ENCODE measurements at places on chromosomes 7 and 10.
A peak's percentile ranks its signal among the peaks of the same experiment; 100 is the strongest.

DNA sequence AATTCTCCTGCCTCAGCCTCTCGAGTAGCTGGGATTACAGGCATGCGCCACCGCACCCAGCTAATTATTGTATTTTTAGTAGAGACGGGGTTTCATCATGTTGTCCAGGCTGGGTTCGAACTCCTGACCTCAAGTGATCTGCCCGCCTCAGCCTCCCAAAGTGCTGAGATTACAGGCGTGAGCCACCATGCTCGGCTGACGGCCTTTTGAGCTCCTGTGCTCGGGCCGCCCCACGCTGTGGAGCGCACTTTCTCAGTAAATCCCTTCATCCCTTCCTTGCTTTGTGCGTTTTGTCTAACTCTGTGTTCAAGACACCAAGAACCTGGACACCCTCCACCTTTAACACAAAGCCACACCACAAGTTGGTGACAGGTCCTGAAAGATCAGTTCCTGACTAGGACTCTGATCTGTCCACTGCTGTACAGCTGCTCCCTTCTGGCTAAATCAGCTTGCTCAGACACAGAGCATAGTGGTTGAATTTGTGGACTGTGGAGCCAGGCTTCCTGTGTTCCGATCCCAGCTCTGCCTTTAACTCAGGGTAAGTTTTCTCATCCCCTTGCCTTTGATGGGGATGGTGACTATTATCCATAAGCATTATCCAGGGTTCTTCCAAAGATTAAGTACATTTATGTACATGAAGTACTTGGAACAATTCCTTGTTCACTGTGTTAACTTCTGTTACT, 20.1 kb downstream of the CHST3 start:
- no peak for DNase-seq

DNA sequence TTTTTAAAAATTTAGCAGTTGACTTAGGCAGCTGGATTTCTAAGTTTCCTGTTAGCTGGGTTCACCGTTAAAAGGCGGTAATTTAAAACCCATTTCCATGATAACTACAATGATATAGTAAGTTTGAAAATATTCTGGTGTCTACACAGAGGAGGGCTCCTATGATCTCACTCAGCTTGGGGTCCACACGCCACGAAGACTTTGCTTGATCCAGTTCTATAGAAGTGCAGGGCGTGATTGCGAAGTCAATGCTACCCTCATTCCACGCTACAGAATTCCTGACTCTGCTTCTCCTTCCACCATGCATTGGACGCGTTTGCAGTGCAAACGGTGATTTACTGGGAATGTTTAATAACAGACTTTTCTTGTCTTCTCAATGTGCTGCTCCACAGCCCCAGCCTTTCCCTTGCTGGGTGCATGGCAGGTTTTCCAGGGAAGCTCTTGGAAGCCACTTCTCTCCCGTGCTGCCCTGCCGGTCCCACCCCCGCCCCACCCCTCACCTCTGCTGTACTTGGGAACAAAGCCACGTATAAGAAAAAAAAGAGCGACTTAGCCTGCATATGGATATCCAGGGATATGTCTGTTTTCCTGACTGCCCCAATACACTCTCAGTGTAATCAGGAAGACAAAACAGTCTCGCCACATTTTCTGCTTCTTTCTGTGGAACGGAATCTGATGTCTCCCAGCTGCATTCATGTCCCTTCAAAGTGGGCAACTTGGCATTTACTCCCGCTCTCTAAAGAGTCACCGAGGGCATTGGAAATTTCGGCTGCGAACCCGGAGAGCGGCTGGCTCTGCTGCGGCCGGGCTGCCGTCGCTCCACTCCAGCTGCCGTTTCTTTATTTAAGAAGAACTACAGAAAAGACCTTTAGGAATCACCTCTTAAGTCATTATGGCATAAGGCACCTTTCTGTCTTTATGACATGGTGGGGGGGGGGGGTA, 434.4 kb upstream of the MGMT start:
- no peak for DNase-seq

GRCh38 chr7:120662291-120662690, 195.7 kb downstream of the TSPAN12 start:
- DNase-seq = no peak

DNA sequence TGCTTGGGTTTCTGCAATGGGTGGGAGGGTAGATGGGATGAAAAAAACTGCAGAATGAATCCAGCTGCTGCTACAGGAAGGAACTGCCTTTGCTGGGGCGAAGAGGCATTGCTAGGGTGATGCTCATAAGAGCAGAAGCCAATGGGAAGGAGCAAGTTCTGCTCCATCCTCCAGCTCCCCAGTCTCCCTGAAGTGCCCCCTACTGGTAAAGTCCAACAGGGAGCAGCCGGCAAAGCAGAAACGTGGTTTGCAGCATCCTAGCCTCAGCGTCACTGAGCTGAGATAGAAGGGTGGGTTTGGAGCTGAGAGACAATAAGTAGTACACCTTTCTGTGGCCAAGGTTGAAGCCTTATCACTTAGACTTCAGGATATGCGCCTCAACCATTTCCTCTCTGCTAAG, 220.5 kb downstream of the CCSER2 start:
- DNase-seq = no peak

GRCh38 chr10:129207297-129207696, 259.7 kb upstream of the MGMT start:
- DNase-seq = no peak

DNA sequence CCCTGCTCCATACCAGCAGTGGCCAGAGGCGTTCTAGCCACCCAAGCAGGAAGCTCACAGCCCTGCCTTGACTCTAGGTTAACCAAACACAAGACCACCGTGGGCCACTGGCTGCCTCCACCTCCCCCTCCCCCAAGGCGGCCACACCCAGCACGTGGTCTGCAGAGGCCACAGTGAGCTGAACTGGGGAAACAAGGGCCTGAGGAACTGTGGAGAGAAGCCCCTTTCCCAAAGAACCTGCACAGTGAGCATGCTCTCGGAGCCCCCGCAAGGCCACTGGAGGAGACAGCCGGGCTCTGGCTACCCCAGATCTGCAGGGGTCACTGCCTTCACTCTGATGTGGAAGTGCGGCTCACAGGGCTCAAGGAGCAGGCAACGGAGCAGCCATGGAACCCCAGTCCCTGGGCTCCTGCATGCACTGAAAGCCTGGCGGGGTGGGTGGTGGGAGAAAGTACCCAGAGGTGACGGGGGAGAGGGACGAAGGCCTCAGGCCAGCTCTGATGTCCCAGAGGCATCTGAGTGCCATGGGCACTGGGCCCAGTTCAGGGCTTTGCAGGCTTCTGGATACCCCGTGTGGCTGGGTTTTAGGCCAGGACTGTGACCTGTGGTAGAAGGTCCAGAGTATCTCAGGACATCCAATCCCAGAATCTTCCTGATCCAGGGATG, 189.2 kb downstream of the EBF3 start:
- no peak for DNase-seq

DNA sequence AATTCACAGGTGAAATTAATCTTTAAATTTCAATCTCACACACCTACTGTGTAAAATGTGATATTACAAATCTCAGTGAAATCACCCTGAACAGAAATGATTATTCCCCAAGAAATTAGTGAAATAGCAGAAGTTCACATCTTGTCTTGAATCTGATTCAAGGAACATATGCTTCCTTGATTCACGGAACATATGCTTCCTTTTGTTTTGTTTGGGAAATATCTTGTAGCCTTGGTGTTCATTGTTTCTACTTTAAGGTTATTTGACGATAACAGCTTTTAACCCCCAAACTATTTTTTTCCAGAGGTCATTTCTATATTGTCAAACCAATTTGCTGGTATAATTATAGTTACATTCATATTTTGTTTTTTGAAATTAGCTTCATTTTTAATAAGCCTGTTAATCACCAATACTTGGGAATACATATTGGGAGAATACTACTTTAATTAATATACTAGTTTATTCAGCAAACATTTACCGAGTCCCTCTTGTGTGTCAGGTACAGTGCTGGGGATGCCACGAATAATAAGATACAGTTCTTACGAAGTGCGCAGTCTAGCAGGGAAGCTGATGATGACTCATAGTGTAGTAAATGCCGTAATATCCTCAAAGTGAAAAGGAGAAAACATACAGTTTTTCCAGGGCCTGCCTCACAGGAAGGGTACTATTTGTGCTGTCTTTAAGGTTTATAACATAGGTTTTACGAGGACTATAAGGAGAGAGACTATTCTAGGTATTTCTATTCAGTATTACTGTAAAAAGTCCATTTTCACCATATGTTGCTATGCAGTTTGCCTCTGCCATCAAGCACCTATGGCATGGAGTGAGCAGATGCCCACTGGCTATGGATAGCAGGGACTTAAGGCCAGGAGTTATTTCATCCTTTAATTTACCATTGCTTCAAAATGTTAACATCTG, 32.5 kb downstream of the PRKAR2B start:
- DNase-seq = no peak

GRCh38 chr10:27242951-27243551, 2.5 kb upstream of the ACBD5 start:
- peak; percentile 47 for DNase-seq

- no peak for DNase-seq
Observed at GRCh38 chr10:117531371-117532002, 11.1 kb upstream of the EMX2 start.

GRCh38 chr10:101940916-101941315, 97.3 kb upstream of the KCNIP2 start:
- no peak for DNase-seq

DNA sequence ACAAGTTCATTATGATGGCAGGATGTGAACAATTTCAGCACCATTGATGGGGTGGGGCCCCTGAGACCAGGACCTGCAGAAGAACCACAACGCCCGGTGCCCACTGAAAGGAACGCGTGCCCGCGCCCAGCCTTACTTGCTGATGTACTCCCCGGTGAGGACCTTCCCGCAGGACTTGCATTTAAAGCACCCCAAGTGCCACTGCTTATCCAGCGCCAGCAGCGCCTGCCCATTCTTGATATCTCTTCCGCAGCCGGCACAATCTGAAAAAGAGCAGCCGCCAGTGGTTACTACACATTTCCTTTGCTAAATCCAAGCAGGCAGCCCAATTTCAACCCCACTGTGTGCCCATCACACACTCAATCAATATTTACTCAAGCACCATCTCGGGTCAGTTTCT, 110.6 kb downstream of the ABLIM1 start:
- DNase-seq = no peak

GRCh38 chr10:554182-554848, 135.2 kb downstream of the DIP2C start:
- no peak for DNase-seq

GRCh38 chr10:23195846-23196600, 3.9 kb downstream of the PTF1A start:
- no peak for DNase-seq

DNA sequence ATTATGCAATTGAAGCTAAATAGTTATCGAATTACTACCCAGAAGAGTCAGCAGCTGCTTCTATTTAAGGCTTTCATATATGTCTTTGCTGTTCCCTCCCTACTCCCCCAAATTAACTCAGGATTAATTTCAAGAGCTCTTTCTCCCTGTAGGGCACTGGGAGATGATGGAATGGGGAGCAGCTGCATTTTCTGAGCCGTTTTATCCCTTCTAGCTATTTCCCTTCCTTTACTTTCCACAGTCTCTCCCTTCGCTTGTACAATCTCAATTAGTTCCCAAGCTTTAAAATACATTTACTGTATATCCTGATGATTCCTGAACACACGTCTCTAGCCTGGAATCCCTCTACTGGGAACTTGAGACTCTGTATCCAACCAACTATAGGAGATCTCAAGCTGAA, 19.8 kb upstream of the TSPAN12 start:
- DNase-seq = no peak

- no peak for DNase-seq
Observed at GRCh38 chr7:16094651-16095050, 326.7 kb downstream of the CRPPA start.

GRCh38 chr7:151875942-151876898, 695 bp downstream of the PRKAG2 start:
- DNase-seq = peak; percentile 52

DNA sequence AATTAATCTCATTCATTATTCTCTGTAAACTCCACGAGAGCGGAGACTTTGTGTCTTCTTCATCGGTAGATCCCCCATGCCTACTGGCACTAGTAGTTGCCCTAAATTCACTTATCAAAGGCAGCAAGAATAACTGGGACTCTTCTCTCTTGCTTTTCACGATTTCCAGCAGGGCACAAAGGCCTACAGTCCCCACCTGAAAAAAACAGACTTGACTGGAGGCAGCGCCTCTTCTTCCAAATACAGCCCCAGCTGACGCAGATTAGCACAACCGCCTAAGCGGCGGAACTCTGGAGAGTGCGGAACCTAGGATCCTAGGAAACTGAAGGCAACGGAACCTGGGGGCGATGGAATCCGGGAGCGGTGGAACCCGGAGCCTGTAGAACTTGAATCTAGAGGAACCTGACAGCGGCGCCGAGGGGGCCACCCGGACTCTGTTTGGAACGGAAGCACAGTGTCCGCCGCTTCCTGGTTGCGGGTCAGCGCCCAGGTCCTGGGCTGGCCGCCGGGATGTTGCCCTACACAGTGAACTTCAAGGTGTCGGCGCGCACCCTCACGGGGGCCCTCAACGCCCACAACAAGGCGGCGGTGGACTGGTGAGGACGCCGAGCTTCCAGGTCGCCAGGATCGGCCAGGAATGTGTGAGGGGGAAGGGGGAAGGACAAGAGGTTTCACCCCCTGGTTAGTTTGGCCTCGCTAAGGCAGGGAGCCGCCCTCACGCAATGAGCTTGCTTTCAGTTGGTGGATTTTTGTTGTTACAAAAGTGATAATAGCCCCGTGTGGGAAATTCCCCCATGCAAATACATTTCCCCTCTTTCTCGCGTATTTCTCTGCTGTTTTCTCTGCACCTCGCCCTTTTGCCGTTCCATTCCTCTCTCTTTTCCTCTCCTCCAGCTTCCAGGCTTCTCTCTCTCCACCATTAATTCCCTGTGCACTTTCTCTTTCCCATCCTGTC, at the start of gene WDR11:
Gene WDR11, plus strand, starts transcription at position 452 of the 955 bp plus-strand sequence. Its CDS starts 59 bp downstream, at position 511.
- peak; percentile 41 for DNase-seq

DNA sequence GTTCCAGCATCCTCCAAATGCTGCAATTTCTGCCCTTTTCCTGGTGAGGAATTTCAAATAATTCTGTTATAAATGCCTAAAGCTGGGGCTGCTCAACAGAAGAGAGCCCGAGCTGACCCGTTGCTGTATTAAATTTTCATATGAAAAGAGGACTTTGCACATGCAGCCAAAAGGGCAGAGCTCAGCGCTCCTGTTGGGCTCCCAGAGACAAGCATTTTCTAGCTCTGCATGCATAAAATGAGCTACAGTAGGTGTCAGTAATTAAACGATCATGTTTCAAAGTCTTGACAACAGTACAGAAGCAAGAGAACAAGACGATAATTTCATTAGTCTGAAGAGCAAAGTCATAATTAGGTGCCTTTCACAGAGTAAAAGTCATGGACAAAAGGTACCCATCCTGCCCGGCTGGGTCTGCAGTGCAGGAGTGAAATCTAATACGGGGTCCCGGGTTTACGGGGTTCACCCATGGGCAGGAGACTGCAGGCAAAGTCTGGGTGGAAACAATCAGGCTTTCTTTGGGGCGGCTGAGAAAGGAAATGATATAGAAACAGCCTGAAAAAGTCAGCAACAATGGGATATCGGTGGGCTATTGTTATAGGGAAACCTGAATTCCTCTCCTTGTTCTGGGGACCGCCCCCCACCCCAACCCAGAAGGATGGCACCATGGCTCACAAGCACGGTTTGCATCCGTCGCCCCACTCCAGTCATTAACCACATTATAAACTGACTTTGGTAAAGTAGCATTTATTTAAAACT, 66.0 kb downstream of the EBF3 start:
- DNase-seq = no peak

- DNase-seq = no peak
Observed at GRCh38 chr10:130994845-130995244, 316.7 kb downstream of the TCERG1L start.
